NCI-H2081 treated with DMSO at 0.1 percent for 48 hours (cell line): ENCODE measurements at places on chromosomes 11 and 22.

- DNase-seq, result no peak
Measured at GRCh38 chr22:39925909-39926679, 25.2 kb downstream of the GRAP2 start.

DNA sequence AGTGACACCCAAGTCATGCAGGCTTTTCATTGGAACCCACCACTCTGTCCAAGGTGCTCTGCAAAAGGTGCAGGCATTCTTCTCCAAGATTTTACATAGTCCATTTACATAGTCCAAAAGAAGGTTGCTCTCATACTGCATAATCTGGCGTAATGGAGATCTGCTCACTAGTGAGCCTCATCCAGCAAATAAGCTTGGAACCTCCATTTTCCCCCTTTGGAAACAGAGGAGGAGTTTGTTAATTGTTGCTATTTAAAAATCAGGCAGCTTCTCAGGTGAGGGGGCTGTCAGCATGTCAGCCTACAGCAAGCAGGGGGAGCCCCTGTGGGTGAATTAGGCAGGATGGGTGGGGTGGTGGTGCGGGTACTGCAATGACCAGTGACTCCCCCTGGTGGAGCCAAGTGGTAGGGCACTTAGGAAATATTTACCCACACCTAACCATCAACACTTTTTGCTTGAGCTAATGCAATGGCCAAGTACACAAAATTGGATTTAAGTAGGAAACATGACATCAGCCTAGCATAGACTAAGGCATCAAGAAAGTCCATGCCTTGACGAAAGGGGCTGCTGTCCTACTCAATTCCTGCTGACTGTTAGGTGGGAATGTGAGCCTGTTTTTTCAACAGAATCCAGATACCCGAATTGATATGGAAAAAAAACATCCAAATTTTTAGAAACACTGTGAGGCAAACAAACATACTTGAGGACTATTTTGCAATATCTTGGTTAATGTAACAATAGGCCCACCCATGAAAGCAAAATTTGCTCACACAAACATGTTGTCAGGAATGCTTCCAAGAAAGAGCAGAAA lies 64.5 kb downstream of the AMBRA1 start:
- DNase-seq, result no peak

DNA sequence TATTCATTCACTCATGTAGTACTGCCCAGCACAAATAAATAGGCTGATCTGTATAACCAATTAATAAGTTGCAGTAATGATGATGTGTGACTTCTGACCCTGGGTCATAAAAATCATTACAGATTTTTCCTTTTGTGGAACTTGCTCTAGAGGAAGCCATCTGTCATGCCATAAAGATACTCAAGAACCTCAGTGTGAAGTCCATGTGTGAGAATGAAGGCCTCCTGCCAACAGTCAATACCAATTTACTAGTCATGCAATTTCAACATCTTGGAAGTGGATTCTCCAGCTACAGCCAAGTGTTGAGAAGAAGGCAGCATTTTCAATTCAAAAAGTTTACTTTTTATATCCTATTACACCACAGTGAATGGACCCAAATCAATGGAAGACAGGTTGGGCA lies 435.6 kb upstream of the LRRC4C start:
- DNase-seq, result no peak

- DNase-seq, result no peak
Measured at GRCh38 chr11:123681030-123681429, 26.6 kb upstream of the SCN3B start.

GRCh38 chr11:19122960-19123615 lies 6.1 kb downstream of the ZDHHC13 start:
- DNase-seq, result no peak

DNA sequence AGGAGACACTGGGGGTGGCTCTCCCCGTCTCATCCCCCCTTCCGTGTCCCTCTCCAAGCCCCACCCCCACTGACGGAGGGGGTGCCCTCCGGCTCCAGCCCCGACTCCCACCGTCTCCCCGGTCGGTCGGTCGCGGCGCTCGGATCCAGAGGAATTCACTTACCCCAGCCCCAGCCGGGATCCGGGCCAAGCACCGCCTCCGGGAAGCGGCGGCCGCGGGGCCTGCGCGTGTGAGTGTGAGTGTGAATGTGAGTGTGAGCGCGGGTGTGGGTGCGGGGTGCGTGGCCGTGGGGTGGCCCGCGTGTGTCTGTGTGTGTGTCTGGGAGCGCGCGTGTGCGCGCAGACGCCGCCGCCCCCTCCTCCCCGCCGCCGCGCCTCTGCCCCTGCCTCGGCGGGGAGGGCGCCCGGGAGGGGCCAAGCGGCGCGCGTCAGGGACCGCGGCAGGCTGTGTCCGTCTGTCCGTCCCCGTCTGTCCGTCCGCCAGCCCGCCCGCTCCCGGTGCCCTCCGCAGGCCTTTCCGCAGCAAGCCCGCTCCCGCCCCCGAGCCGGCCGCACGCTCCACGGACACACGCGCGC lies at the start of gene ELFN2:
TSS of gene ELFN2 (minus strand) at position 345 of the 576 bp plus-strand sequence. CDS start 51,945 bp downstream, outside the sequence.
- DNase-seq, result no peak

DNA sequence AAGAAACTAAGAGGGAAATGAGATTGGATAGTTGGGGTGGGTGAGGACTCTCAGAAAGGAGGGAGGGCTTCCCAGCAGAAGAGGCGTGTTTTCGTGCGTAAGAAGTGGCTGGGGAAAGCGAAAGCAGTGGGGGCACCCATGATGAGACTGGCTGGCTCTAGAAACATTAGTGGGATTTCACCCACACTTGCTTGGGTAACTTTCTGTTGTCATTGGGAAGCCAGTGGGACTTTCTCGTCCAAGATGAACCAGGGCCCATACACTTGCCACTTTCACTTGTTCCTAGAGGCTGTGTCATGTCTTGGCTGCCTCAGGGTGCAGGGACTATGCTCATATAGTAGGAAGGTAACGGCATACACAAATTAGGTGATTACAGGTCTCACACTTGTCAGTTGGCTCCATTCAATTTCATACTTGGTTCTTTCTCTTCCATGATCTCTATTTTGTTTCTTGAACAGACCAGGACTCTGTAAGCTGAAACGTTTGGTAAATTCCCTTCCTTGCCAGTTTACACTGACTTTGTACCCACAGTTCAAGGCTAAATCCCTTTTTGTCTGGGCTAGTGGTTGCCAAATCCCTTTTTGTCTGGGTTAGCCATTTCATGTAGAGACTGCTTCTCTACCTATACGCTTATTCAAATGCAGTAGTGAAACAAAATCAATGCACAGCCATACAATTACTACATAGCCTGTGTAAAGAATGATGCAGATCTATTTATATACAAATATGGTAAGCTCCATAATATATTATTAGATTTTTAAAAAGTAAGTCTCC lies 42.0 kb upstream of the CXCR5 start:
- DNase-seq, result no peak

DNA sequence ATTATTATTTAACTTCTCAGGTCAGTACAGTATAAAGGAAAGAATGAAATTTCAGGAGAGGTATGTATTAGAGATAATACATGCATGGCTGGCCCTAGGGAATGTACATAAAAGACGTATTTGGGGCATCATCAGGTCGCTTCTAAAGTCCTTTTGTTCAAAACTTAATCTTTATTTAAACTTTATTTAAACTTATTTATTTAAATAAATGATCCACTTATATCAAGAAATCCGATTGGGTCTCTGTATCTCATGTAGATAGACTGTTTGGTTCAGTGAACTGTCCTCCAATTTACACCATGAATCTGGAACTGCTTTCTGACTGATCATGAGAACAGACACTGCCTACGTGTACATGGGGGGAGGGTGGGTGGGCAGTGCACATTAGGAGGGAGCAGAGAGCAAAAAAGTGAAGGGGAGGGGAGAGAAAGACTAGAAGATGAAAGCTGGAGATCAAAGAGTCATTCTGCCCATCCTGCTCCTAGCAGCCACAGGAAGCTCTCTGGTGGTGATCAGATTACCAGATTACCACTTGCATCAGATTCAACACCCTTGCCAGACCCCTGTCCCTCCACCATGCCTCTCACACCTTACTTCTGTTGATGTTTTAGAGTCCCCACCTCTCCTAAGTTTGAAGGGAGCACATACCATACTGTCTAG lies 92.1 kb upstream of the MTMR2 start:
- no peak for DNase-seq

DNA sequence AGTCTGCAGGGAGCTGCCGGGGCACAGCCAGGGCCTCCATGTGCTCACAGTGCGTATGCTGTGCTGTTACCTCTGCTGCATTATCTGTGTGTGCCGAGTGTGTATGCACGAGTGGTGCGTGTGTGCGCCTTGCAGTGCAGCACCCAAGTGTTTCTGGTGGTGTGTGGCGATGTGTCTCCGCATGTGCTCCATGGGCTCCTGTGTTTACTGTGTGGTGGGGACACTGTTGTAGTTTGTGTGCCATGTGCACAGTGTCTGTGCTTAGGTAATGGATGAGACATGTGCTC lies 31.4 kb downstream of the KCNC1 start:
- DNase-seq, result no peak

GRCh38 chr22:39905687-39906086 lies 4.8 kb downstream of the GRAP2 start:
- DNase-seq, result no peak

DNA sequence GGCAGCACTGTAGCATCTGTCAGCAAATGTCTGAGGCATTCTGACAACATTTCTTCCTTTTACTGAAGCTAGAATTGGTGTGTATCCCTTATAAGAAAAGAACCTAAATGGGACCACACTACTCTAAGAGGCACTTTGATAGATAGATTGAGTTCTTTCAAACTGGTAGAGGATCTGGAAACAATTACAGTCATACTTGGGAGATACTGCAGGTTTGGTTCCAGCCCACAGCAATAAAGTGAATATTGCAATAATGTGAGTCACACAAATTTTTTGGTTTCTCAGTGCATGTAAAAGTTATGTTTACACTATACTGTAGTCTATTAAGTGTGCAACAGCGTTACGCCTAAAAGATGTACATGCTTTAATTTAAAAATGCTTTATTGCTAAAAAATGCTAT lies 96.9 kb downstream of the SBF2 start:
- DNase-seq, result no peak

GRCh38 chr22:37165940-37166674 lies 16.4 kb upstream of the IL2RB start:
- no peak for DNase-seq

GRCh38 chr11:17775507-17776211 lies 41.1 kb downstream of the KCNC1 start:
- DNase-seq, result no peak

DNA sequence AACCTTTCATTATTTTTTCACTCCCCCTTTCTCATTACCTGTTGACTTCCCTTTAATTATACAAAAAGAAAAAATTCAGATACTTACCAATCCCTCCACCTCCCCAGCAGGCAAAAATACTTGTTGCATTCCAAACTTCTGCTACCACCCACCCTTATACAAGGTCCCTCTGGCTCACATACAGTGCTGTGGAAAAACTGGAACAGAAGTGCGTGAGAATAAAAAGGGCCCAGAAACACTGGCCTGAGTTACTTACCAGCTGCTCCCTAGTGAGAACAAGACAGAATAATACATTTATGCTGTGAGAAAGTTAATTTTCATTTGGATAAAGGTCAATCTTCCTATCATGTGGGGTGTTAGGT lies 46.9 kb upstream of the RAPSN start:
- DNase-seq, result no peak

- DNase-seq, result no peak
Measured at GRCh38 chr11:47078751-47079521, 97.7 kb downstream of the ARFGAP2 start.

DNA sequence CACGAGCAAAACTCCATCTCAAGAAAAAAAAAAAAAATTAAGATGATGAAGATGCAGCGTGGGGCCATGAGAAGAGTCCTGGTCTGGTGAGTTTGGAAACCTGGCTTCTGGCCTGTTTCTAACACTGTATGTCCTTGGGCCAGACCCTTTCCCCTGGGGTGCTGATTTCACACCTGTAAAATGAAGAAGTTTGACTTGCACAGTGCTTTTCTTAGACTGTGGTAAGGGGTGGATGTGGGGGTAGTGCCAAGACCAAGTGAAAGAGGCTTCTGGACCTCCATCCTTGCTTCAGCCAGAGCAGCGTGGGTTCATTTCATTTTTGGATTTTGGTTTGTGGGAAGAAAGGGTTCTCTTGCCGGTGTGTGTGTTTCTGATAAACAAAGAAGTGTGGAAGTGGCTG lies 42.1 kb downstream of the PTPRJ start:
- DNase-seq, result no peak

GRCh38 chr11:22343371-22344032 lies 5.3 kb downstream of the SLC17A6 start:
- no peak for DNase-seq

DNA sequence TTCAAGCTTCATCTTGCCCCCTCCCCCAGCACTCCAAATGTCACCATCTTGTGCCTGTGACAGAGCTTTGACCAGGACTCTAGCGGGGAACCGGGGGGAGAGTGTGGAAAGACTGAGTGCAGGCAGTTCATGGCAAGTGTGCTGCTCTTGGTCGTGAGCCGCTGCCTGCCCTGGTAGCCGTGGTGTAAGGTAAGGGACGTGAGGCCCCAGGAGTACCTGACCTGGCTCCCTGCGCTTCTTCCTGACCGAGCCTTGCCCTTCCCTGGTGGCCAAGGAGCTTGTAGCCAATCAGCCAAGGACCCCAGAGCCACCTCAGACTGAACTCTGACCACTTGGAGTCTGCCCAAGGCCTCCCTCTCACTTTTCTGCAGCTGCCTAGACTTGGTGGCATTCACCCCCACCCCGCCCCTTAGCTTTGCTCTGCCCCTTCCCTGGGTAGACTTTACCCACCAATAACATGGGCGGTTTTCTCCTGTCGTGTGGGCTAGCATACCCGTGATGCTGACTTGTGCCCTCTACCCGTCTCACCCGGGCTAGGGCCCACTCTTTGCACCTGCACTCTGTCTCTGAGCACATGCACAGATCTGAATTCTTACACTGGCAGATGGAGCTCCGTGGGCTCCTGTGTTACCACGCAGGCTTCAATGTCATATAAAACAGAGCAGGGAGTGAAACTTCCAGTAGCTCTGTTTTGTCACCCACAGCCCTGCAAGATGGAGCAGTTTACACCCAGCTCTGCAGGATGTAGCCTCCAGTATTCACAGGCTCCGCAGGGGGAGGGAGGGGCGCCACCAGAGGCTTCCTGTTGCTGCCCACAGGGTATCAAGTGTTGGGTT lies 1.5 kb downstream of the DGKZ start:
- no peak for DNase-seq

GRCh38 chr22:45337536-45337935 lies 27.8 kb downstream of the FAM118A start:
- no peak for DNase-seq

DNA sequence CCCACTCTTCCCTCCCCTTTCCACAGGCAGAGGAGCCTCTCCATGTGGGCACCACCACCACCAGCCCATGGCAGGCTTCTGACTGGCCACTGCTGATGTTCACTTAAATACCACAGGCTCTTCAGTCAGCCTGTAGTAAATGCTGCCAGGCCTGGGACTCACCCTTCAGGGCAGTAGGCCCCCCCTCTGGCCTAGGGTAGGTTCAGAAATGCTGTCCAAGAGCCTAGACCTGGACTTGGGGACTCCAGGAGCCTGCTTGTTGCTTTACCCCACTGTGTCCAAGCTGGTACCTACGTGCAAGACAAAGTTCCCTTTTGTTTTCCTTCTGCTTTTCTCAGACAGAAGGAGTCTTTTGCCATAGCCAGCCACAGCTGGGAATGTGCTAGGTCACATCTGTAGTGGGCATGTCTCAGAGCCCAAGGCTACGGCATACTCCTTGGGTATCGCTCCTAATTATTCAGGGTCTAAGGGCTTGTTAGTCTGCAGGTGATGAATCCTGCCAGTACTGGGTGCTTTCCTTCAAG lies 38.6 kb downstream of the TMEM135 start:
- no peak for DNase-seq

GRCh38 chr11:104547996-104548661 lies 350.1 kb downstream of the CASP12 start:
- DNase-seq, result no peak

- no peak for DNase-seq
Measured at GRCh38 chr11:78392854-78393253, 24.8 kb downstream of the GAB2 start.
